ENCODE measurements at places on chromosomes 1 and 21.

GRCh38 chr1:29504709-29505410, 268.5 kb downstream of the PTPRU start:
- no peak for DNase-seq

GRCh38 chr1:246104927-246105326, 402.2 kb downstream of the SMYD3 start:
- DNase-seq = no peak

- no peak for DNase-seq
These were observed 45.8 kb downstream of the STX6 start for GRCh38 chr1:180976732-180977357.

- peak; percentile 84 for DNase-seq
These were observed at the start of gene DNAH14 for GRCh38 chr1:224929335-224930237. Gene DNAH14, plus strand, starts transcription at chr1:224929675. Its CDS starts 23,028 bp downstream, at chr1:224952703.

DNA sequence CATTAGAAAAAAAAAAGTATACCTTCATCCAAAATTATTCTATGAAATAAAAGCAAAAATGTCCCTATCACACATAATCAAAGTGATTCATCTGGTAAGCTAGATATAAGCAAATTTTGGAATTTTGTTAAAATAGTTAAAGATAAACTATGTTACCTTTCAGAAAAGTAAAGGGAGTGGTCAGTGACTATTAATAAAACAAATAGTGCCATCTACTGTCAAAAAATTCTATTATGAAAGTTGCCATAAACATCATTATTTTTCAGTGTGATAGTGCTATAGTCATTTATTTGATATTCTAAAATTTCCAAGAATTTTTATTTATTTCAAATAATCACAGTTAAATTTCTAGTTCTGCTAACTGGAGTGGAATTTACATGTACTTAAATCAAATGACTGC, 803.7 kb downstream of the KCNT2 start:
- no peak for DNase-seq

- DNase-seq = no peak
These were observed 127.3 kb downstream of the HHIPL2 start for GRCh38 chr1:222420633-222421032.

- DNase-seq = peak; percentile 68
These were observed 33.2 kb upstream of the CDC42BPA start for GRCh38 chr1:227351443-227351842.

DNA sequence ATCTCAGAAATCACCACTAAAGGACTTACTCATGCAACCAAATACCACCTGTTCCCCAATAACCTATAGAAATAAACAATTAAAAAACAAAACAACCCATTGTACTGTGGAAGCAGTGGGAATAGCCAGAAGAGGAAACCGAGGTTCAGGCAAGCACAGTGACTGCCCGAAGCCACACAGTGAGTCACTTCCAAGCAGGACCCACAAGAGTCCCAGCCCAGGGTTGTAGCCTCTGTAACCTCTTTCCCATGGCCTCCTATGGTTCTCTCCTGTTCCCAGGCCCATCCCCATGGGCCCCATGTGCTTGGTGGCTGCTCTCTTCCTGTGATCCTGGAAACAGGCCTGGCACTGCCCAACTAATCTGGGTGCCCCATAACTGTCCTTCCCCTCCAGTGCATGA, 29.0 kb upstream of the HTR1D start:
- DNase-seq = no peak

DNA sequence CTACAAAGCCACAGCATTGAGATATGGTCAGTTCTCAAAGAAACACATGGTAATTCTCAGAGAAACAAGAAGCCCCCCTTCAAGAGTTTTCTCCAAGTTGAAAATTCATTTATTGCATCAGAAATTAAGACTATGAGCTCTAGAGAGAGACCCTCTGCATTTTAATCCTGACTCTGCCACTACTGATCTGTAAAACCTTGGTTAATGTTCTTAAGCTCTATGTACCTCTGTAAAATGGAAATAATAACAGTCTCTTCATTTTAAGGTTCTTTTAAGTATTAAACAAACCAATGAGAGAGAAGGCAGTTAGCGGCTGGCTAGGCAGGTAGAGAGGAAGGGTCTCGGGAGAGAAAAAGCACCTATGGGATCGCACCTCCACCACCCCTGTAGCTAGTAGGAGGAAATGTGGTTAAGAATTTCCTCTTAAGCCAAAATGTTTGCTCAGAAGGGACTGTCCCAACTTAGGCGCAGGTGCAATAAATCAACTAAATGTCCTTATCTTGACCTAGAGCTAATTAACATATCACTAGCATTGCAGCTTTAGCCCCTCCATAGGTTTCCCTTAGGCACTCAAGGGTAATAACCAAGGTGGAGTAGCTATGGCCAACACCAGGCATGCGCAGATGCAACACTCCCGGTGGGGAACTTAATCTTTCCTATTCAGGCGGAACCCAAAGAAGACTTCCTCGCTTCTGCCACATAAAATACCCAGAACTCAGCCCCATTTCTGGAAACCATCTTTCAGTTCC, 1685.4 kb downstream of the MRPL39 start:
- no peak for DNase-seq

DNA sequence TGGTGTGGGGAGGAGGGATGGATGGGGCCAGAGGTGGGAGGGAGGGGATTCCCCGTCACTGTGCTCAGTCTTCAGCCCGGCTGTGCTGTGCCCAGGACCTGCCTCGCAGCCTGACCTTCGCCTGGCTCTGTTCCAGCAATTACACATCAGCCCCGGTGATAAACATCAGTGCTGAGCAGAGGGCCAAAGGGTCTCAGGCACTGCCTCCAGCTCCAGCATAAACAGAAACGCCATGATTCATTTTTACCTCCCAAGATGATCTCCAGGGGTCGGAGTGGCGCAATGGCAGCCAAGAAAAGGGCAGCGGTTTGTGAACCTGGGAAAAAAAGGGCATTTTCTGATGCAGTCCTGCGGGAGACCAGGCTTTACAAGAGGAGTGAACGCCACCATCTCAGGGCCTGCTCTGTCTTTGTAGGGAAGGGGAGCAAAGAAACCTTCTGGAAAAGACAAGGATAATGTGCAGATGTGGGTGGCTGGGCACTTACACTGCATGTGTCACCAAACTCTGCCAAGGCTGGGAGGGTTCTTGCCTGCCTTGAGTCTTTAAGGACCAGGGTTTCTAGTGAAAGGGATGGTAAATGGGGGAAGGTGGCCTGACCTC, 28.1 kb downstream of the SHISA4 start:
- peak; percentile 87 for DNase-seq

GRCh38 chr1:71706029-71706671, 576.2 kb downstream of the NEGR1 start:
- DNase-seq = no peak

DNA sequence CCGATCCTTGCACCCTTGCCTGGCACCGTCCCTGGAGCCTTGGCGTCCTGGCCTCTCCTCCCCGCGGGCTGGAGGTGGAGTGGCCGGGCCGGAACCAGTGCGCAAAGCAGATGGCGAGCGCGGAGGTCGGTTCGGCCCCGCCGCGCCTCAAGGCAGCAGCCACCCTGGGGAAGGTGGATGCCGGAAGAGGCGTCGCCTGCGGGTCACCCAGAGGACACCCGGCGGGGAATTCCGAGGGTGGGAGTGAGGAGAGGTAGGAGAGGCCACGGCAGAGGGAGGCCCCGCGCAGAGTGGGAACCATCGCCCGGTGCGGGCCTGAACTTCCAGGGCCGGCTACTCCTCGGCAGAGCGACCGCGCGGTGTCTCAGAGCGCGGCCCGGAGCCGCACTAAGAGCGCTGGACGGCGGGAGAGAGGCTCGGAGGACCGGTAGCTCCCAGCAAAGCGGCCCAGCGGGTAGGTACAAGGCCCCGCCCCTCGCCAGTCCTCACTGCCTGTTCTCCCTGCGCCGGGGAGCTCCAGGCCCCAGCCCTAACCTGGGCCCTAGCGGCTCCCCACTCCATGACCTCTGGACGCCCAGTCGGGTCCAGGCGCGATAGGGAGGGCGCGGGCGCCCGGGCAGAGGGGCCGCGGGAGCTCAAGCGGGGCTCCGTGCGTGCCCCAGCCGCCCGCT, at the start of gene RNF207:
Gene RNF207 (plus strand): TSS at position 271 of the 671 bp plus-strand sequence. CDS start 417 bp downstream, outside the sequence.
- peak; percentile 63 for DNase-seq

DNA sequence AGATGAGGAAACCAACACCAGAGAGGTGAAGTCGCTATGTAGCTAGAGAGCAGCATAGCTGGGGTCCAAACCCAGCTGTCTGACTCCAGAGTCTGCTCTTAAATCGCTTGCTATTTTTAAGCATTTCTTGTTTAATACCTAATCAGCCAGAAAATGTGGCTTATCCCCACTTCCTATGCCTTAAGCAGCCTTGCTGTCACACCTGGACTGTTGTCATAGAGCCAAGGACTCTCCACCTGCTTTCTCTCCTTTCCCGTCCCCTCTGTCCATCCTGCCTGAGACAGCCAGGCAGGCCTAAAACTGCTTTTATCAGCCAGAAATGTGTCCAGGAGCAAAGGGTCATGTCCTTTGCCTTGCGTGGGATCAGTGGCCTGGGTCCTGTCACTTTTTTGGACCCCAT, 28.3 kb upstream of the EPHA8 start:
- DNase-seq = no peak

- DNase-seq = no peak
These were observed 5.5 kb downstream of the RNF223 start for GRCh38 chr1:1068517-1069055.

- peak; percentile 77 for DNase-seq
These were observed 219.5 kb downstream of the TPR start for GRCh38 chr1:186155594-186155993.

GRCh38 chr1:96049759-96050409, 671.7 kb upstream of the PTBP2 start:
- peak; percentile 22 for DNase-seq

DNA sequence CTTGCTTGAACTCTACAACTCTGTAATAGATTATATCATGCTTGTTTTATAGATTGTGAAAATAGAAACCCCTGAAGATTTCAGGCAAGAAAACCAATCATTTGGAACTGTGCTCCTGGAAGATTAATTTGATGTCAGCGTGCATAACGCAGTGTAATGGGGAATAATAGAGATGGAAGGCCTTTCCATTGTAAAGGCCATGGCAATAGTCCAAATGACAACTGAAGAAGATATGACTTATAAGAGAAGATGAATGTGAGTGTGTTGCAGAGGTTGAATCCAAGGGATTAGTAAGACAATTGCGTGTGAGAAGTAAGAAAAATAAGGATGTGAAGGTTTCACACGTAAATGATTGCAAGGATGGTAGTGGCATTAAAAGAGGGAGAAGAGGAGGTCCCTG, 285.0 kb downstream of the DUSP10 start:
- peak; percentile 24 for DNase-seq

GRCh38 chr1:171883849-171884248, 42.6 kb downstream of the DNM3 start:
- DNase-seq = no peak

DNA sequence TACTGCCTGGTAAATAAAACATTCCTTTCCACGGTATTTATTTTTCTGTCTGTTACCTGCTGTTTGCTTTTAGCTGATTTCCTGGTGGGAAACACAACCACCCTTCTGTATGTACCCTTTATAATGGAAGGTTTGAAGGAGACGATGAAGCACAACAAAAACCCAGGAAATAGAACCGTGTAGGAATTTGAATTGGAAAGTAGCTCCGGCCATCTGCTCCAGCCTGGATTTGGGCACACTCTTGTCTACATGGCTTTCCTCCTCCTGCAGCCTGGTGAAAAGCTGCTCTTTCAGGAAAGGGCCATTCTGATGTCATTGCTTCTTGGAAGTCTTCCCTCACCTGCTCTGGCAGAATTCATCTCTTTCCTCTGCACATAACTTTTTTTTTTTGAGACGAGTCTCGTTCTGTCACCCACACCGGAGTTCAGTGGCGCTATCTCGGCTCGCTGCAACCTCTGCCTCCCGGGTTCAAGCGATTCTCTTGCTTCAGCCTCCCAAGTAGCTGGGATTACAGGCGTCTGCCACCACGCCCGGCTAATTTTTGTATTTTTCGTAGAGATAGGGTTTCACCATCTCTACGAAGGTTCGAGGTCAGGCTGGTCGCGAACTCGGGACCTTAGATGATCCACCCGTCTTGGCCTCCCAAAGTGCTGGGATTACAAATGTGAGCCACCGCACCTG, 2.7 kb downstream of the AK4 start:
- DNase-seq = no peak

DNA sequence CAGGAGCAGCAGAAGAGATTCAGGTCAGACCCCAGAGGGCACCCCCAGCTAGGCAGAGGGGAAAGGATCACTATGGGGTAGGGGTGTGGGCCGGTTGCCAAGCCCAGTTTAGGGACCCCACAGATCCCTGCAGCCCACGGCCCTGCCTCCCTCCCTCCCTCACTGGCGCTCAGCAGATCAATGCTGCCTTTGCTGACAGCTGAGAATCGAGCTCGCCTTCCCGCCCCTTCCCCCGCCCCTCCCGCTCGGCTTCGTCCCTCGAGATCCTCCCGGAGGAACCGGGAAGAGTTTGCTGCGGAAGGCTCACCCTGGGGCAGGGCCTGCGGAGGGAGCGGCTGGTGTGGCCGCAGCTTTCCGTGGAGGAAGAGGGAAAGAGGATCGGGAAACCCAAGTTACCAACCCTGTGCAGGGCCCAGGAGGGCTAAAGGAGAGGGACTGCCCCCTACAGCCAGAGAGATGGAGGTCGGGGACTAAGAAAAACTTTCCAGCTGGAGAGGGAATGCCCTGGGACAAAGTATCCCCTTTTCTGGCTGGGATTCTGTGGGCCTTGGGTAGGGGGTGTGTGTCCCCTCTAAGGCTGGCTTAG, 1.1 kb upstream of the KCNQ4 start:
- no peak for DNase-seq

DNA sequence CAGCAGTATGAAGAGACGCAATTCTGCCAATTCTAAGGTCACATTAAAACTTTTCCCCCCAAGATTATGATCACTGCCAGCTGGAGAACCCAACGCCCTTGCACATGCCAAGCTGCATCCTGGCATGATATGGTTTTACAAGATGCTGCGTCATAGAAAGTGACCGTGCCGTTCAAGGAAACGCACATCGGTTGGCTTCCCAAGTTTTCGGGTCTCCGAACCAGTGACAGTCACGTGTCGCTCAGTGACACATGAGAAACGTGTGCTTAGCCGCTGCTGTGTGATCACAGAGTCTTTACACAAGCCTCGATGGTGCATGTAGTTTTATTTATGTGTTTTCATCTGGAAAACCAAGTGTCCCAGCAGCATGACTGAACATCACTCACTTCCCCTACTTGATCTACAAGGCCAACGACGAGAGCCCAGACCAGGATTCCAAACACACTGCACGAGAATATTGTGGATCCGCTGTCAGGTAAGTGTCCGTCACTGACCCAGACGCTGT, 7.4 kb downstream of the SMIM1 start:
- no peak for DNase-seq

DNA sequence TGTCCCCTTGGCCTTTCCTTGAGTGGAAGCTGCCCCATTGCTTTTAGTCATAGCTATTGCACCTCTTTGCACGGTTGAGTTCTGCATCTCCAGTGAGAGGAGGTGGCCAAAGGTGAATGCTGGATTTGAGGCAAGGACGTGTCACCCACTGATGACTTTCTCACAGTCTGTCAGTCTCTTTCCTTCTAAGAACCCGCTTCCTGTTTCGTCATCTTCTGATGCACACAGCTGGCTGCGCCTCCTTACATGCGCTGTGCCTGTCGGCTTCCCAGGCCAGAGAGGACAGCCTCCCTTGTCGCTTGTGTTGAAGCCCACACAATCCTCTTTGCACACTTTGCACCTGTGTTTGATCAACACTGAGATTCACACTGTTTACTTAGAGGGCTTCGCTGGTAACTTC, 41.8 kb upstream of the PWP2 start:
- DNase-seq = peak; percentile 63

- peak; percentile 89 for DNase-seq
These were observed 112.8 kb downstream of the RIPK4 start for GRCh38 chr21:41653954-41654491.

GRCh38 chr1:4488018-4488417, 166.4 kb upstream of the AJAP1 start:
- no peak for DNase-seq
